ENCODE measurements at places on chromosomes 5 and 9. TPM values are rescaled to one million over a fixed set of nuclear protein-coding genes. Genes with fewer than 3 reads are reported as not detected.

The PLCXD3 gene
- total RNA-seq = 57.8 TPM

The ANKRD33B gene
- total RNA-seq = 13.3 TPM

DNA sequence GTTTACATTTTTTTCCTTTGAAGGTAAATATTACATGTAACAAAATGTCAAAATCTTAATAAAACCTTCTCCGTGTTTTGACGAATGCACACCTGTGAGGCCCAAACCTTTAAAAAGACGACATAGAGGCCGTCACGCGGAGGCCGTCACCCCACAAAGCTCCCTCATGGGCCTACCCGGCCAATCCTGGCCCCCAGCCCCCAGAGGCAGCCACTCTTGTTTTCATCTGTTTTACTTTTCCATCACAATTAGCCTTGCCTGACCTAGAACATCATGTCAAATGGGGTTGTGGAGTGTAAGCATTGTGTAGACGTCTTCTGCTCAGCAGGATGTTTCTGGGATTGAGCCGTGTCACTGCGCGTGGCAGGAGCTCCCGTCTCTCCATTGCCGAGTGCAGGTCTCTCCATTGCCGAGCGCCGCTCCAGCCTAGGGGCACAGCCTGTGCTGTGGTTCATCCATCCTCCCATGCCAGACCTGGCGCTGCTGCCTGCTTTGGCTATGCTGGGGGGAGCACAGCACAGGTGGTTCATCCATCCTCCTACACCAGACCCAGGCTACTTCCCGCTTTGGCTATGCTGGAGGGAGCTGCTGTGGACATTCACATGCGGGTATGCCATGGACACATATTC is 52.2 kb upstream of the IRX4 start:
- H3K4me3 ChIP-seq = no peak overlapping the region
- no peak for DNase-seq
- H3K4me1 ChIP-seq = peaks cover 8% of the 10 kb centered on the region
- H3K27ac ChIP-seq = no peak overlapping the region
- no peaks in the 10 kb centered on the region for H3K36me3 ChIP-seq

- H3K4me3 ChIP-seq = no peak overlapping the region
- no peaks in the 10 kb centered on the region for H3K27me3 ChIP-seq
- H3K4me1 ChIP-seq = peaks cover 4% of the 10 kb centered on the region
- peak overlapping the region; percentile 36 for H3K27ac ChIP-seq
- no peaks in the 10 kb centered on the region for H3K36me3 ChIP-seq
Measured at GRCh38 chr9:2664174-2665065, 42.8 kb downstream of the VLDLR start.

The GPRIN1 gene
- 0.20 TPM for total RNA-seq

- no peak for DNase-seq
- H3K36me3 ChIP-seq = no peaks in the 10 kb centered on the region
- H3K4me3 ChIP-seq = no peak overlapping the region
- H3K27me3 ChIP-seq = no peaks in the 10 kb centered on the region
- no peak overlapping the region for H3K27ac ChIP-seq
Measured at GRCh38 chr5:26482810-26483375, 555.5 kb downstream of the CDH9 start.

GRCh38 chr9:90964101-90965020 is 162.7 kb downstream of the SYK start:
- H3K27me3 ChIP-seq = no peaks in the 10 kb centered on the region
- H3K4me3 ChIP-seq = peak overlapping the region; percentile 33
- peaks cover 1% of the 10 kb centered on the region for H3K4me1 ChIP-seq
- no peaks in the 10 kb centered on the region for H3K36me3 ChIP-seq
- H3K27ac ChIP-seq = no peak overlapping the region

The EGFLAM gene
- 16.9 TPM for total RNA-seq

DNA sequence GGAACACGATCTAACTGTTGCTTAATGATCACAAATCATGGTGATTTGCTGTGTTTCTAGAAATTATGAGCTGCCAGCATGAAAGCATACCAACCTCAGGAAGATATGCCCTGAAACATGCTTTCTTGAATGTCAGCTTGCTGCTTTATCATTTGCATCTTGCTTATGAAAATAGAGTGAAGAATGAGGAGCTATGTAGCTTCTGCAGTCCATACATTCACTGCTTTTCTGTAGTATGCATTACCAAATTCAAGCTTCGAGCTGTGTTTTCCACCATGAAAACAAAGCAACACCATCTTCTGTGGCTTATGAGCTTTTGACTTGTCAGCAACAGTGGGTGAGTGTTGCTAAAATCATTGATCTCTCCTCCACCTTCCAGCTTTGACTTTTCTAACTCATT is 16.5 kb downstream of the F2RL2 start:
- no peak for DNase-seq
- no peaks in the 10 kb centered on the region for H3K36me3 ChIP-seq
- no peak overlapping the region for H3K27ac ChIP-seq
- no peak overlapping the region for H3K4me3 ChIP-seq
- no peaks in the 10 kb centered on the region for H3K27me3 ChIP-seq

GRCh38 chr5:157464519-157465171 is 4.6 kb downstream of the NIPAL4 start:
- H3K27me3 ChIP-seq = no peaks in the 10 kb centered on the region
- H3K4me1 ChIP-seq = peaks cover 3% of the 10 kb centered on the region
- no peak overlapping the region for H3K4me3 ChIP-seq
- DNase-seq = no peak

The OR1L1 gene
- not detected for total RNA-seq

DNA sequence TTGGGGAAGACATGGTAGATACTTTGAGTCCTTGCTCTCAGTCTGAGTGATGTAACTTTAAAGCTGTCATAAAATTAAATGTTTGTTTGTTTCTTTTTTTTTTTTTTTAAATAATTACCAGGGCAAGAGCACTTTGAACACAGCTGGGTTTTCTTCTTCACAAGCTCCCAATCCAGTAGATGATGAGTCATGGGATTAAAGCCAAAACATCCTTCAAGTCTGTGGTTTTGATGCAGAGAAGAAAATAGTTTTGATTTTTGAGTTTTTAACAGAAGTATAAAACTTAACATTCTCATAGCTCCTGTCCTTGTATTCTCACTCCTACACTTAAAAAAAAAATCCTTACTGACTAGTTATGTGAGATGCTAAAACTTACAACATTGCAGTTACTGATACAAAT is 34.8 kb upstream of the IL31RA start:
- no peak overlapping the region for H3K4me3 ChIP-seq
- no peaks in the 10 kb centered on the region for H3K27me3 ChIP-seq
- H3K4me1 ChIP-seq = no peaks in the 10 kb centered on the region
- H3K36me3 ChIP-seq = no peaks in the 10 kb centered on the region

GRCh38 chr5:95730730-95731570 is at the start of gene RHOBTB3:
Gene RHOBTB3 (plus strand): TSS chr5:95731336. CDS start chr5:95731683, 347 bp downstream.
- DNase-seq = peak; percentile 98
- no peaks in the 10 kb centered on the region for H3K27me3 ChIP-seq
- H3K4me1 ChIP-seq = peaks cover 14% of the 10 kb centered on the region
- H3K36me3 ChIP-seq = no peaks in the 10 kb centered on the region

DNA sequence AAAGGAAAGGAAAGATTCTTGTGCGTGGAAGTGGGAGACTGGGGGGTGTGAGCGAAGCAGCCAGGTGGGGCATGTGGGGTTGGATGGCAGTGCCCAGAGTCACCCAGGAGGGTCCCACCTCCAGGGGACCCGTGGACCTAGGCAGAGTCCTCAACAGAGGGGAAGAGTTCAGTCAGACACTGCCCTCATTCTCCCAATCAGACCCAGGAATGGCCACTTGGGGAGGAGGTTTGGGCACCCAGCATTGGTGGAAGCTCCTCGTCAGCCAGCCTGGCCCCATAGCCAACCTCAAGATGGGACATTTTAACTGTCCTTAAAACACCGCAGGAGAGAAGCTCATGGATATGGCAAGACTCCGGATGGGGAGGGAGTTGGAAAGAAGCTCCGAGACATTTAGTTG is 21.9 kb upstream of the LAMC3 start:
- H3K36me3 ChIP-seq = no peaks in the 10 kb centered on the region
- no peaks in the 10 kb centered on the region for H3K27me3 ChIP-seq
- DNase-seq = no peak

GRCh38 chr5:54177058-54177457 is 133.3 kb downstream of the ARL15 start:
- no peaks in the 10 kb centered on the region for H3K36me3 ChIP-seq
- no peaks in the 10 kb centered on the region for H3K27me3 ChIP-seq
- H3K27ac ChIP-seq = no peak overlapping the region
- DNase-seq = no peak

DNA sequence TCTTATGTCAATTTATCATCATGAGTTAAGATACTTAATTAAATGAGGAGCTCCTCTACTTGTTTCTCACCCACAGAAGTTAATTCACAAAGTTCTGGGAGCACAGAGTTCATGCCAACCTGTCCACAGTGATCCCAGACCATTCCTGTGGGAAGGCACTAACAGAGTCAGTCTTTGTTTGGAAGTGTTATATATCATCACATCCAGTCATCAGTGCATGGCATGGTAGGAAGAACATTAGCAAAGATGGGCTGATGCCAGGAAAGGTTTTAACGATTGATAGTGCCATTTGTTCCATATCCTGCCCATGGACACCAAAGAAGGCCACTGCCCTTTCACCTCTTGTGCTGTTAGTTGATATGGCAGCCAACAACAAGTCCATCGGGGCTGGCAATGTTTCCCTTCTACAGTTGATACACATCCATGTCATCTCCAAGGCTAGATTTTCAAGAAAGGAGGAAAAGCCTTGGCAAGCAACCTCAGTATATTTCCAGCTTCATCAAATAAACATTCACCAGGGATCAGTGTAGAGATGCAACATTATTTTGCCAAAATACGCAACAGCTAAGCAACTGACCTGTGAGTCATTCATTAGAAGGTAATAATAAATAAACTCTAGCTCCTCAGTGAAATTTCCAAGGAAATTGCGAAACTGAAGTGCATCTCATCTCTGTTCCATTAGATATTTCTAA is 169.6 kb downstream of the RORB start:
- no peaks in the 10 kb centered on the region for H3K36me3 ChIP-seq
- no peaks in the 10 kb centered on the region for H3K27me3 ChIP-seq
- H3K27ac ChIP-seq = no peak overlapping the region
- no peak overlapping the region for H3K4me3 ChIP-seq

GRCh38 chr9:124778575-124779367 is 1.8 kb downstream of the OLFML2A start:
- peaks cover 13% of the 10 kb centered on the region for H3K4me1 ChIP-seq
- H3K27me3 ChIP-seq = no peaks in the 10 kb centered on the region
- H3K27ac ChIP-seq = peak overlapping the region; percentile 80
- H3K36me3 ChIP-seq = no peaks in the 10 kb centered on the region

The KIF12 gene
- total RNA-seq = 0.88 TPM

DNA sequence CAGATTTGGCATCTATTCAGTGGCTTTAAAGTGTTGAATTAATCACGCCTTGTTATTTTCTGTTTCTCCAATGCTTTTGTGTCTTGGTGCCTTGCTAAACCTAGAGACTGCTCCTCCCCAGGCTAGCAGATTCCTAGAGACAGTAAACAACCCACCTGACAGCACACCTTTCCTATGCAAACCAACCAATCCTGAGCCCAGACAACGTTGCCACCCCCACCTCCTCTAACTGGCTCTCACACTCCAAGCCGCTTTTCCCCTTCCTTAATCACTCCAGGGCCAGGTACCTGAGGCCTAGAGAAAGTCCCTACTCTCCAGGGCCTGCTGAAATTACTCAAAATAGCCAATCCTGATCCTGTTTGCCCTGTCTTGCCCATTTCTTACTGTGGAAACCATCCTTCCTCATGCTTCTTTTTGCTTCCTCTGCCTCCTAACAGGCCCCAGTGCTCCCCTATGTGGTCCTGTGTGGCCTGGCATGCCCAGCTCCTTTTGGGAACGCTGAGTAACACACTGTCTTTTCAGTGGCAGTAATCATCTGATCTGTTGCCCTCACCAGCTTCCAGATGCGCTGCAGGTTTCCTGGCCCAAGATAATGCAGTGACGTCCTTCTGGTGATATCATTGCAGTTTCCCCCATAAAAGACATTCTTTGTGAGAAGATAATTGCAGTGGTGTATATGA is 53.4 kb downstream of the GAS1 start:
- no peak overlapping the region for H3K27ac ChIP-seq
- DNase-seq = no peak
- no peak overlapping the region for H3K4me3 ChIP-seq
- H3K27me3 ChIP-seq = no peaks in the 10 kb centered on the region

The PTGES gene
- total RNA-seq = 0.93 TPM

- H3K27ac ChIP-seq = no peak overlapping the region
- H3K27me3 ChIP-seq = no peaks in the 10 kb centered on the region
- H3K4me3 ChIP-seq = no peak overlapping the region
- no peaks in the 10 kb centered on the region for H3K4me1 ChIP-seq
- no peak for DNase-seq
- no peaks in the 10 kb centered on the region for H3K36me3 ChIP-seq
Measured at GRCh38 chr5:172035049-172035448, 28.6 kb upstream of the FBXW11 start.

GRCh38 chr5:35656721-35657120 is 39.1 kb downstream of the SPEF2 start:
- H3K27ac ChIP-seq = no peak overlapping the region
- H3K36me3 ChIP-seq = no peaks in the 10 kb centered on the region
- no peaks in the 10 kb centered on the region for H3K4me1 ChIP-seq
- H3K4me3 ChIP-seq = no peak overlapping the region
- H3K27me3 ChIP-seq = no peaks in the 10 kb centered on the region

The C5orf58 gene
- total RNA-seq = not detected
